Smooth muscle cell of the brain vasculature (primary cell): ENCODE measurements at places on chromosomes 1 and 21.

DNA sequence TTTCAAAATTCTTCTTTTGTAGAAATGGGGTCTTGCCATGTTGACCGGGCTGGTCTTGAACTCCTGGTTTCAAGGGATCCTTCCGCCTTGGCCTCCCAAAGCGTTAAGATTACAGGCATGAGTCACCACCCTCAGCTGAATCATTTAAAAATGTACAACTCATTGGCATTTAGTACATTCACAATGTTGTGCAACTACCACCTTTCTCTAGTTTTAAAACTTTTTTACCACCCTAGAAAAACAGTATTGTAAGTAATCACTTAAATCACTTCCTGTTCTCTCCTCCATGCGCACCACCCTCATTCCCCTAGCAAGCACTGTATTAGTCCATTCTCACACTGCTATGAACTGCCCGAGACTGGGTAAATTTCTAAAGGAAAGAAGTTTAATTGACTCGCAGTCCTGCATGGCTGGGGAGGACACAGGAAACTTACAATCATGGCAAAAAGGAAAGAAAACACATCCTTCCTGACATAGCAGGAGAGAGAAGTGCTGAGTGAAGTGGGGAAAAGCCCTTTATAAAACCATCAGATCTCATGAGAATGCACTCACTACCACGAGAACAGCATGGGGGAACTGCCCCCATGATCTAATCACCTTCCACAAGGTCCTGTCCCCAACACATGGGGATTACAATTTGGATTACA is 14.4 kb upstream of the THEM5 start:
- no peak for DNase-seq

- no peak for DNase-seq
These were observed 5.6 kb upstream of the MAN1C1 start for GRCh38 chr1:25610822-25611630.

GRCh38 chr1:154423304-154423987 is 18.3 kb downstream of the IL6R start:
- DNase-seq: no peak

DNA sequence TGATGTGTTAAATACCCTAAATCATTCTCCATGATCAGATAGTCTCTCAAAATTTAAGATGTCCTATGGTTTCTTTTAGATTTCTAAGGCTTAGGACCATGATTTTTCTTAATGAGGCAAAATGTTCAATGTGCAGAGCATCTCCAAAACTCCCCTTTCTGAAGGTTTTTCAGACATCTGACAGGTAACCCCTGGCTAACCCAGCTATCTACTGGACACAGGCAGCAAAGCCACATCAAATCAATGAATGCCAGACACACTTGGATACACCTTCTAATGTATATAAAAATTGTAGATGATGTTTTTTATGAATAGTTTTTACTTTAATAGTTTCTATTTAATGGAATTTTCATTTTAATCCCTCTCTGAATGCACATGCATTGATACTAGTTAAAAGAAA is 285.6 kb downstream of the GRIK1 start:
- no peak for DNase-seq

DNA sequence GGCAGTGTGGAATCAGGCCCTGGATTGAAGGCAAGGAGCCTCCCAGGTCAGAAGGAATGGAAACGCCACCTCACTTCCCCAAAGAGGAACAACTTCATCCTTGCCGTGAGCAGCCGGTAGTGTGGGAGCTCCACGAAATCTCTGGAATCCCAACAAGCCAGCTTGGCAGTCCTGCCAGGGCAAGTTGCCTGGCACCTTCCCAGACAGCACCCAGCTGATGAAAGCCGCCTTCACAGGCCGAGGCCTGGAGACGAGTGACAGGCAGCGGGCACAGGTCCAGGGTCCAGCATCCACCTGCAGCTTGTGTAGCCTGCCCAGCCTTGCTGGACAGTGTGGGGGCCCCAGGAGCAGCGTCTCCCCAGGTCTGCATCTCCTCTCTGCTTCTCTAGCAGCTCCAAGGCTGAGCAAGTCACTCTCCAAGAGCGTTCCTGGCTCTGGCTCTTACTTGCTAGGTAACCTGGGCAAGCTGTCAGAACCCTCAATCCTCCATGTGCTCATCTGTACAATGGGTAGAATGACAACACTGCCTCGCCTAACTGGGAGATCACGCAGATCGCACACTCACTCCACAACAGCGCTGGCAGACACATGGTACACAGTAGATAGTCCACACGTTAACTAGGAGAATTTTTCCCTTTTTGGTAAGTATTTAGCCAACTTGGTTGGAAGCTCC is 43.0 kb downstream of the ACOT7 start:
- no peak for DNase-seq

DNA sequence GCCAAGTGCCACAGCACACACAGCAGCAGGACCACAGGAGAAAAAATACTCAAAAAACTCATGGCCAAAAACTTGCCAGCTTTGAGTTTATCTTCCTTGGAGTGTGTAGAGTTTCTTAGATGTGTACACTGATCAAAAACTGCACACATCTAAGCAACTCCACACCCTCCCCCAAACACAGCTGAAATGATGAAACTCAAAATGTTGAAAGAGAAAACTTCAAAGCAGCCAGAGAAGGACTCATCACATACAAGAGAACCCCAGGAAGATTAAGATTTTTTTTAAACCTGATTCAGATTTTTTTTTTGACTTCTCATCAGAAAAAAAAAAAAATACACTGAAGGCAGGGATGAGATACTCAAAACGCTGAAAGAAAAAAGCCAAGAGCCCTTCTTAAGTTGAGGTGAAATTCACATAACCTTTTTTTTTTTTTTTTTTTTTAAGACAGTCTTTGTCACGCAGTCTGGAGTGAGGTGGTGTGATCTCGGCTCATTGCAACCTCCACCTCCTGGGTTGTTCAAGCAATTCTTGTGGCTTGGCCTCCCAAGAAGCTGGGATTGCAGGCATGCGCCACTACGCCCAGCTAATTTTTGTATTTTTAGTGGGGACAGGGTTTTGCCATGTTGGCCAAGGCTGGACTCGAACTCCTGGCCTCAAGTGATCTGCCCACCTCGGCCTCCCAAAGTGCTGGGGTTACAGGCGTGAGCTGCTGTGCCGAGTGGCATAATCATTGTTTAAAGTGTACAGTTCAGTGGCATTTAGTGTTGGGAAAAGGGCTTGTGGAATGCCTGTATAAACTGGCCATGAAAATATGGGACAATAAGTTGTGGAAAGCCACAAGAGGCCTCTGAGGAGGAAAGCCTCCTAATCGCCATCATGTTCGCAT is 20.9 kb upstream of the PDXK start:
- no peak for DNase-seq

GRCh38 chr1:205576011-205576410 is 55.8 kb downstream of the ELK4 start:
- no peak for DNase-seq

- DNase-seq: no peak
These were observed 2.5 kb downstream of the PRKACB start for GRCh38 chr1:84146411-84147032.

DNA sequence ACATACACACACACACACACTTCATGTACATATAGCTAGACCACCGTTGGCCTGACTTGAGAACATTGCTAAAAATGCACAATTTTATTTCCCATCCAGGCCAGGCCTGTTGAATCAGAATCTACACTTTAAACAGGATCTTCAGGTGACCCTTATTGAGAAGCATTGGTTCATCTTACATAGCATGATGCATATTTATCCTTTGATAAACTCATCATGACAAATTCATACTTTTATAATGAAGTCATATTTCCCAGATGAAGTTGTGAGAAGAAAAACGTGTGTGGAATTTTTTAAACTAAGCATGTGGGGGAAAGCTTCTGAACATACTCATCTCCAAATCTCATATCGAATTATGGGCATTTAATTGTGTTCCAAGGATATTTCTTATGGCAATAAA is 877.7 kb downstream of the MRPL39 start:
- no peak for DNase-seq

DNA sequence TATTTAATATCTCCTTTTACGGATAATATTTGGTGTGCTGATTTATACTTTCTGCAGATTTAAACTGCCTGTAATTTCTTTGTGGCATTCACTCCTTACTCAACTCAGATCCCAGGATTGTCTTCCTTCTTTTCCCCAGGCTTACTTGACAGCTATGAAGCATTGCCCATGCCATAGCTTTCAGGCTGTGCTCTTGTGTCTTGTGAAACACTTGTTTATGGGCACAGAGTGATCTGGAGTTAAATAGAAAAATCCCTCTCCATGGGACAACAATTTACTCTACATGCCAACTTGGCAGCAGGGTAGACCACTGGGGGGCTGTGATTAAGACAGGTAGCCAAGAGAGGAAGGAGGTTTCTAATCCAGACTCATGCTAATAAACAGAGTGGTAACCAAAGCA is 57.4 kb downstream of the PPP1R12B start:
- no peak for DNase-seq

GRCh38 chr1:155834296-155834926 is 22.6 kb downstream of the GON4L start:
- DNase-seq: peak; percentile 95

DNA sequence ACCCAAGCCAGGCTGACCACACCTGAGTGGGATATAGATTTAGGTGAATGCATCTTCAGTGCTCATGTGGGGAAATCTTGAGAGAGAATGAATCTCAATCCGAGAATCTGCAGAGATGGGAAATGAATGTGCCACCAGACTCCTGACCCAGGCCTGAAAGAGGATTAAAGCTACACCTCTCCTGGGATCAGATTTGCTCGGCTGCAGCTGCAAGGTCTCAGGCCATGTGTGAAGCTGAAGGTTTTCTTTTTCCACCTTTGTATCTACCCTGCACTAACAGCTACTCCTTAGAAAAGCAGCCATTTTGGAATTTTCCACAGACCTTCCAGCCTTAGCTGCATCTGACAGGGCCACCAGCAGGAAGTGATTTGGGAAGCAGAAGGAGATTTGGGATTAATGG is 18.3 kb downstream of the GPR3 start:
- DNase-seq: no peak

GRCh38 chr21:42744520-42745445 is 91.4 kb downstream of the PDE9A start:
- DNase-seq: no peak

- DNase-seq: no peak
These were observed 132.1 kb downstream of the ETS2 start for GRCh38 chr21:38937844-38938243.

GRCh38 chr1:117812869-117813511 is 116.4 kb downstream of the GDAP2 start:
- DNase-seq: no peak

DNA sequence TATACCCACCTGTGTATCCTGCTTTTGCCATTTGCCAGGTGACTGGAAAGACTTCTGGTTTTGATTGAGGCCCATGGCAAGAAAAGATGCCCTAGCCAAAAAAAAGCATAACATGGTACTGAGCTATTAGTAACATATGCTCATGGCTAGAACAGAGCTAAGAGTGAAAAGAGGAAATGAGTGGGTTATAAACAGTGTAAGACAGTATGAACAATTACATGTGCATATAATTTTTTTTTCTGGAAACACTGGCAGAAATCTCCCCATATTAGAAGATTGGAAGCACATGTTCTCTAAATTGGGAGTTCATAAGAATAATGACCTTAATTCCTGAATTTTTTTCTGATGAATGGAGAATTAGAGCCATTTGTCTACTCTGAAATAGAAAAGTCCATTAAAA is 41.2 kb upstream of the PDC start:
- DNase-seq: no peak

- DNase-seq: no peak
These were observed 269.2 kb upstream of the RGS18 start for GRCh38 chr1:191888996-191889622.

- DNase-seq: no peak
These were observed 226.8 kb downstream of the LMX1A start for GRCh38 chr1:165129568-165130164.

DNA sequence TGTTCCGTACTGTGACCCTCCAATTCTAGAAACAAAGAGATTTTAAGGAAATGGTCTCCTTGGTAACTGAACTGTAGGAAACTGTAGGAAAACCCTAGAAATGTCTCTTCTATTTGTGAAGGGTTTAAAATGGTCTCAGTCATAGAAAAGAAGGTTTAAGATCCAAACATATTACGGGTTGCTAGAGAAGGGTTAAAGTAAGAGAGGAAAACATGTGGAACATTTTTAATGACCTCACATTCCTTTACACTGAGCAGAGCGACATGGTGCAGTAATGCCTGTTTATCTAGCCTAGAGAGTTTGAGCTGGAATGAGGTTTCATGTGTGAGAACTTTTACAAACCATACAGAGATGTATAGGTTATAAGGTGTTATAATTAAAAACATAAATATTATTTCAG is 36.9 kb upstream of the C1orf105 start:
- DNase-seq: no peak

DNA sequence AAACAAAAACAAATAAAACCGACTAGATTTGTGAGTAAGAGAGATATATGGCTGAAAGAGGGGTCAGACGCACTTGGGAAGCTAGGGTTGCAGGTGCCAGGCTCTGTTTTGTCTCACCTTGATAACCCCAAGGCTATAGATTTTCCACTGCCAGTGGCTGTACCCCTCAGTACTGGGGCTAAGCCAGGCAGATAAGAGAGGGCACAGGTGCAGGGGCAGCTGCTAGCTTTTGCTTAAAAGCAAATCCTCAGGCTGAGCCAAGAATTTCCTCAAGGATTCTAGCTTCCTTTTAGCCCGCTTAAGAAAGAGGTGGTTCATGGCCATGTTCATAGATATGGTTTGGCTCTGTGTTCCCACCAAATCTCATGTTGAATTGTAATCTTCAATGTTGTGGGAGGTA is 57.9 kb downstream of the OVGP1 start:
- DNase-seq: no peak

DNA sequence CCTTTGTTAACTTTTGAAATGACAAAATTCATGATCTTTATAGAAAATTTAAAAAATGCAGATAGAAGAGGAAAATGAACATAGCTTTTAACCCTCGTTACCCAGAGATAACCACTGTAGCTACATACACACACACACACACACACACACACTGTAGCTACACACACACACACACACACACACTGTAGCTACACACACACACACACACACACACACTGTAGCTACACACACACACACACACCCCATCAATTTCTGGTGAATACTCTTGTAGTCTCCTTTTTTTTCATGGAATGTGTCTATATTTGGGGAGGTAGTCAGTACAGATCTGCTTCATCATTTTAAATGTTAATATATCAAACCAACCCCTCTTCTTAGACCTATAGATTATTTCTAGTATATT is 58.5 kb downstream of the SH3BGR start:
- DNase-seq: no peak

DNA sequence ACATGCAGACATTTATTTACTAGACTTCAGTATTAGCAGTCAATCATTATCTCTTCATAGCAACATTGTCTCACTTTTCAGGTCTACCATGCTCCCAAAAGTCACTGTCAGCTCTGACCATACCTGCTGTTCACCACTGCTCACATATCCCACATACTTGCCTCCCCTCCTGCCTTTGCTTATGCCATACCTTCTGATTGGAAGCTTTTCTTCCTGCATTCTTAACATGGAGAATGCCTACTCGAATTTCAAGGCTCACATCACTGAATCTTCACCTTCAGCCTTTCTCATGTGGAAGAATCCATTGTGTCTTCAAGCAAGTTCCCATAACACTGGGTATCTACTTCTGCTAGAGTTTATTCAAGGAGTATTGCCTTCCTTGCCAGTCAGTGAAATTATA is 135.4 kb downstream of the NTNG1 start:
- DNase-seq: no peak
